Retinal pigment epithelial cell (primary cell): ENCODE measurements at places on chromosomes 4 and X.

DNA sequence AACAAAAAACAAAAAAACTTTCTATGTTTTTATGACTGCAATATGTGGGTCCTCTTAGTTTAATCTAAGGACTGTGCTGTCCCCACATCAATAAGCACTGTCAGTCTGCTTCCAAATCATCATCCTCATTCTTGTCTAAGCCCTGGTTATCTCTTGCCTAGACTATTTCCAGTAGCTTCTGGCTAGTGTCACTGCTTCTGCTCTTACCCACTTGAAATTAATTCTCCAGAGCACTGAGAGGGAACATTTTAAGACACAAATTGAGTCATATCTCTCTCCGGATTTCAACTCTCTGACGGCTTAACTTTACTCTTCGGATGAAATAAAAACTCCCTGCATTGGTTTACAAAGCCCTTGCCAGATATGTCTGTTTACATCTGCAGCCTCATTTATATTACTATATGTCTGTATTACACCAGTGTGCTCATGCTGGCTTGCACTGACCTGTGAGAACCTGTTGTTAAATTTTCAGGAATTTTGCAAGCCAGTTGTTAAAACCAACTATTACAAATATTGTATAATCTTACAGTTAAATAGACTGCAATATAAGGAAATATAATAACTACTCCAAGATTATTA lies 345.9 kb downstream of the ADGRL3 start:
- DNase-seq: no peak

DNA sequence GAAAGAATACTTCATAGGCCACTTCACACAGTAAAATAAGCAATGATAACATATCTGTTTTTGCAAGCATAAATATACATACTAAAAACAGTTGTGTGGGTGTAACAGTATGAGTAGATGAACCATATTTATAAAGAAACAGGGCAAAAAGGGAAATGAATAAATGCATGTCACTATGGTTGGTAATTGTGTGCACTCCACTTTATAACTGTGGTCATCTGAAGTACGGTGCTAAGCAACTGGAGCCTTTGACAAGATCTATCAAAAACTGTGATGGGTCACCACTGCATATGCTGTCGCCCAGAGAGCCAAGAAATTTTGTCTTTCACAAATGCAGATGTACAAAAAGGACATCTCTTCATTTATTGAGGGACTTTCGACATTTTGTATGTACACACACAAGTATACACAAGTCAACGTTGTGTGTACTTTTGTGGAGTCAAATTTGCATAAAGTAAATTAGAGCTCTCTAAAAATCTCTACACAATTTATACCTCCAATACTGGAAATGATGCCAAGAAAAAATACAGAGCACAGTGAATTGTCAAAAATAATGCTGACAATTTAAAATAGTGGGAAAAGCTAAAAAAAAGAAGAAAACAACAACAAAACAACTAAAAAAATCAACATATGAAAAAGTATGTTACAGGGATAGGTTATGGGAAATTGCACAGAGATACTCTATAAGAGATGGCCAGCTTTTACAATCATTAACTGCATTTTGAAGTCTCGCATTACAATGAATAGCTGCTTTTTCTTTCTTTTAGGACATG lies 123.1 kb upstream of the ENPEP start:
- DNase-seq: no peak

- DNase-seq: peak; percentile 12
These were observed 19.9 kb downstream of the DCHS2 start for GRCh38 chr4:154471526-154472331.

GRCh38 chr4:82998898-82999297 lies 11.7 kb downstream of the LIN54 start:
- DNase-seq: no peak

DNA sequence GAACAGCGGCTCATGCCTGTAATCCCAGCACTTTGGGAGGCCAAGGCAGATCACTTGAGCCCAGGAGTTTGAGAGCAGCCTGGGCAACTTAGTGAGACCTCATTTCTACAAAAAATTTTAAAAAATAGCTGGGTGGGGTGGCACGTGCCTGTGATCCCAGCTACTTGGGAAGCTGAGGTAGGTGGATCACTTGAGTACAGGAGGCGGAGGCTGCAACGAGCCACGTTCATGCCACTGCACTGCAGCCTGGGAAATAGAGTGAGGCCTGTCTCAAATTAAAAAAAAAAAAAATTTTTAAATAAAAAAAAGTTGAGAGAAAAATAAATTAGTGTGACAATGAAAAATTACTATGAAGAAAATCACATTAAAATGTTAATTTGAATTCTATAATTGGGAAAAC lies 10.5 kb downstream of the VEGFC start:
- no peak for DNase-seq

DNA sequence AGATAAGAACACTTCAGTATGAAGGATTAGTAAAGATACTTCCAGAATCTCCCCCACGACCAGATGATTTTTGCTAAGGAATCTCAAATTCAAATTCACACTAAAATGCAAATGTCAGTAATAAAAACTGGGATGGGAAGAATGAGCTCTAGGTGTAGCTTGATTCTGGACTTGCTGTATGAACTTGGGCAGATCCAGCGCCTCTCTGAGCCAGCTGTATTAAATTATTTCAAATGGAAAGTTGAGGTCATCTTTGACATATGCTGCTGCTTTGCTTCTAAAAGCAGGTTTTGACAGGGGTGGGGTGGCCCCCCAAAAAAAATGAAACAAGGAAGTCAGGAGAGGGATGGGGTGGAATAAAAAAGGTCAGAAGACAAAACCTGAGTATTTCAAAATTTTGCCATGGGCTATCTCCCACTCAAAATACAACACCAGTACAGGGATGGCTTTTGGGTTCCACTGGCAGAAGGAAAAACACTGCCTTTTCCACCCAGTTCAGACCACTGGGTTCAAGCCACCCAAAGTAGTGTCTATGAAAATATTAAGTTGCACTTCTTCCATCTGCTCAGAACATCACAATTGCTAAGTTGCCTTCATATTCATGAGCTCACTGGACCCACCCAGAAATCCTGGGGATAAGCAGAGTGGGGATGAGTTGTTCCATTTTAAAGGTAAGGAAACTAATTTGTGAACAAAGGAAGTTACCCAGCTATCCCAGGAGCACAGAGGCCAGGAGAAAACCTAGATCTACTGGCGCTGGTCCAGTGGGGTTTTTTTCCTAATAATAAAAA lies 47.7 kb downstream of the ARHGEF9 start:
- no peak for DNase-seq

DNA sequence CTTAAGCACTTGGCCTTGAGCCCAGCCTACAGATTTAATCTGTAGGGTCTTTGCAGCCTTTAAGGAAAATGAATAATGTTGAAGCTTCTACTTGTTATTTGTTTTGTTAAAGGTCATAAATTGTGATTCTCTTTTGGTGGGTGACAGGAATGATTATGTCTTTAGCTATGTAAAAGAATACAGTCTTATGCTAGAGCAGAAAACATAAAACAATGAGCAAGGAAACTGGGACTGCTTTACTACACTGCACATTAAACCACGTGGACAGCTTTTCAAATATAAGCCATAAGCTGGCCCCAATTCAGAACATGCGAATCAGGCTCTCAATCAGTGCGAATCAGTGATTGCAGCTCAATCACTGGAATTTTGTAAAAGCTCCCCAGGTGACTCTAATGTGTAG lies 40.9 kb upstream of the TBC1D19 start:
- peak; percentile 38 for DNase-seq
